ENCODE measurements at places on chromosomes 13 and 19.

GRCh38 chr19:2315818-2316353 is 7.9 kb upstream of the LINGO3 start:
- DNase-seq, result peak; percentile 38

GRCh38 chr19:1422360-1422759 is 15.0 kb downstream of the DAZAP1 start:
- no peak for DNase-seq

DNA sequence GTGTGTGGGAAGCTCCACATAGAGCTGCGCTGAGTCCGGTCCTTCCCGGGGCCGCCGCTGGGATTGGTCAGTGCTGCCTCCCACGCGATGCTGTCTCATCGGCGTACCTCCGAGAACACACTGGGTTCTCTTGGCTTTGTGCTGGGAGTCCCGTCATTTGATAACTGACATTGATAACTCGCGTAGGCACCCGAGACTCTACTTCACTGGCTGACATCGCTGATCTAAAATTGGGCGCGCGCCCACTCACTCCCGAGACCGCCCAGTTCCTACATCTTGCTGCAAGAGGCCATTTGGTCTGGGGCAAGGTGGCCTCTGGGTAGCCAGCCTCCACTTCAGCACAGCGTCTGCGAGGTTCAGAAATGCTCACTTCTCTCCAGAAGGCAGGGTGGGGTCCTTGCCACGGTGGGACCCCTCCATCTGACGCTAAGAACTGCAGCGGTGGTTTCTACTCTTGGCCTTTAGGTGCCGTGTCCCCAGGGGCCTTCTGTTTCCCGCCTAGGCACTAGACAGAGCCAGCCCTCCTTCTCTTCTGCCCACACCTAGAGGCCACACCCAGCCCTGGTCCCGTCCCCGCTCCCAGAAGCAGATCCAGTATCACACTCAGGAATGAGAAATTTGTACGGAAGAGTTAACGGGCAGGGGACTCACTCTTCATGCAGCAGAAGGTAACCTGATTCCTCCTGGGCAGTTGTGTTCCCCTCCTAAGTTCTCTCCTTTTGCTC is 40.7 kb upstream of the ATP11A start:
- DNase-seq, result no peak

DNA sequence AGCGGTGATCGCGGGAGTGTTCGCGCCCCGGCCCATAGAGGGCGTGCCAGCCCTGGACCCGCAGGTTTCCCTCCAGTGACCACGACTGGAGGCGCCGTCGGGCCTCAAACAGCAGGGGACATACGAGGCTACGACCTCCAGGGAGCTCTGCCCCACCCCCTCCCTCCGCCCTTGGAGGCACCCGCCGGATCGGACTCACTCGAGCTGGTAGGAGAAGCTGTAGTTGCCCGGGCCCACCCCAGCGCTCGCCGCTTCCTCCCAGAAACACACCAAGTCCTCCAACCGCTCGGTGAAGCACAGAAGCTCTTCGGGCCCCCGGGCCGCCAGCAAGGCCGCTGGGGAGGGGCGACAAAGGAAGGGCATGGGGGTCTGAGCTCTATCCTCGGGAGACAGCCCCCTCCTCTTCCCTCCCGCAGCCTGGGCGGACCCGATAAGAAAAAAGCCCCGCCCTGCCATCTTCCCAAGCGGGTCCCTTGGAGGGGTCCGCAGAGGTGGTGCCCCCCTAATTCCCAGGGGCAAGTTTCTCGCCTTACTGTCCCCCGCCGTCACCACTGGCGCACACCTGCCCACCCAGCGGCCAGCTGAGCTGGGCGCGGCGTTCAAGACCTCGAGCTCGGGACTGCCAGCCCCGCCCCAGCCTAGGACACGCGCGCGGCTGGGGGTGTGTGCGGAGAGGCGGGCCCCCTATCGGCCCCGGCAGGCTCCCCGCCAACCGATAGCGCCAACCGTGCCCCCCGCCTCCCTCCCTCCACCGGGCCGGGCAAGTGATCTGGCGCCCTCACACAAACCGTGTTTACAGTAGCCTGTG is 1.0 kb downstream of the EPOR start:
- DNase-seq, result no peak

DNA sequence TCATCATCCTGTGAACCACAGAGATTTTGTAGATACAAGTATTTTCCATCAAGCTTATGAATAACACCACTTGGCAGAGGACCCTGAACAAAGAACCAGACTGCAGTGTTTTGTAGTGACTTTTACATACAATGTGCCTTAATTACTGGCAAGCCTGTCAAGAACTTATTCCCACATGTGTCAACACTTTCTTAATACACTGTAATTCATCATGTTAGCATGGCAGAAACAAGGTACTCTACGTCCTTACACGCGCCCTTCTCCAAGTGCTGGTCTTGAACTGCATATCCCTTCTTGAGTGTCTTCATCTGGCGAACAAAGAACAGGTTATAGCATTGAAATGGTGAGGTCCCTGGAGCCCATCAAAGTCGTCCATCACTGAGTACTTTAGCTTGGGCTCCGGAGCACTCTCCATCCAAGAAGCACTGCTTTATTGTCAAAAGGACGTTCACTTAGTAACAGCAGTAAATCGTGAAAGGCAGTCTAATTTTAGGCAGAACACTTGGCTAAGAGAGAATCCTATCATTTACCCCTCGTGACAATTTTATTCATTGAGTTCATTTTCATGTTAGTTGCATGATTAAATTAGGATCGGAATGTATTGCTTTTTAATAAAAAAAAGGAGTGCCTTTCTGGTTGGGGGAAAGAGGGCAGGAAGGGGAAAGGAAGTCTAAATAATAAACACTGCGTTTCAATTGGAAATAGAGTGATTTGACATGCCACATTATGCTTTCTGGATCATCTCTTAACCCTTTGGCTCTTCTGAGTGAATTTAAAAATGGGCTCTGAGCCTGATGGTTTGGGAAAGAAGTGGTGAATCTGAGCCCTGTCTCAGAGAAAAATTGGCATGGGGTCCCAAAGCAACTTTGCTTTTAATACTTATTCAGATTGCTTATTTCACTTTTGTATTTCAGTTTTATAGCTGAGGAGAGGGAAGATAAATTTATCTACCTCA is 376.1 kb downstream of the DLEU7 start:
- no peak for DNase-seq

- no peak for DNase-seq
Observed at GRCh38 chr13:110541526-110541920, 20.0 kb downstream of the RAB20 start.

GRCh38 chr13:79448413-79448812 is 32.5 kb upstream of the NDFIP2 start:
- no peak for DNase-seq

- no peak for DNase-seq
Observed at GRCh38 chr13:95447814-95448213, 104.7 kb upstream of the CLDN10 start.

GRCh38 chr19:55651236-55651635 is 3.2 kb downstream of the CCDC106 start:
- DNase-seq, result no peak

- no peak for DNase-seq
Observed at GRCh38 chr19:30674656-30675055, 302.5 kb downstream of the ZNF536 start.

GRCh38 chr19:57803265-57803593 is 11.5 kb downstream of the ZNF552 start:
- no peak for DNase-seq

- no peak for DNase-seq
Observed at GRCh38 chr13:47962237-47962636, 38.8 kb downstream of the SUCLA2 start.

GRCh38 chr13:54356849-54357248 is 1328.2 kb downstream of the OLFM4 start:
- no peak for DNase-seq

DNA sequence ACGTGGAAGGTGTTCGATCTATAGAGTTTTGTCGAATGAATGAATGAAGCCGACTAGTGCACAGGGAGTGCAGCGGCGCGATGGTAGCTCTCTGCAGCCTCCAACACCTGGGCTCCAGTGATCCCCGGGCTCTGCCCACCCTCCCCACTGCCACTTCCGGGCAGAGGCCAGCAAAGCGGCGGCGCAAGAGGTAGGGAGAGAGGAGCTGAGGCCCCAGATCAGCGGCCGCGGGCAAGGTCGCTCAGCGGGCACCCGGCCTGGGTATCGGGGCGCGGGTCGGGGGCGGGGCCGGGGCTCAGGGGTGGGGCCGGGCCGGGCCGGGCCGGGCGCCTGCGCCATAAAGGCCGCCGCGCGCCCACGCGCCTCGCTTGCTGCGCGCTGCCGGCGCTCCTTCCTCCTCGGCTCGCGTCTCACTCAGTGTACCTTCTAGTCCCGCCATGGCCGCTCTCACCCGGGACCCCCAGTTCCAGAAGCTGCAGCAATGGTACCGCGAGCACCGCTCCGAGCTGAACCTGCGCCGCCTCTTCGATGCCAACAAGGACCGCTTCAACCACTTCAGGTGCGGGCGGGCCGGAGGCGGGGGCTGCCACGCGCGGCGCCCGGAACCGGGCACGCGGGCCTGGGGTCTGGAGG is at the start of gene GPI:
Gene GPI (plus strand): TSS at position 367 of the 633 bp plus-strand sequence. CDS start 71 bp downstream, at position 438.
- DNase-seq, result peak; percentile 57

DNA sequence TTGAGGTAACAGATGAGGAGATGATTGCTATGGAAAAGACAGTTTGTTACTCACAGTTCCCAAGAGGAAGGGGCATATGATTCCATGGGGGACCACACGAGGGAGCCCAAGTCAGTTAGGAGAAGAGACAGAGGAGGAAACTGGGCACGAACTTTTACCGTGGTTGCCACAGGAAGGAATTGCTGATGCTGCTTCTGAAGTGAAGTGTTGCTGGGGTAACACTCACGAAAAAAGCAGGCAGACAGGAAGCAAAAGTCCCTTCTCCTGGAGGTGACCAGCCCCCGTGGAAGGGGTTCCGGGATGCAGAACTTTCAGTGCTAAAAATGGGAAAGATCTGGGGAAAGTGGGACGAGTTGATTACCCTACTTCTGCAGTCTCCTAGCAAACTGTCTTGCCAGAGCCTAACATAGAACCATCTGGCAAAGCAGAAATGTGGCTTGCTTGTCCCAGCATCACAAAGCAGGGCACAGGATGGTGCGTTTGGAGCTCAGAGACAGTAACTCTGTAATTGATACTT is 35.4 kb upstream of the MAP3K10 start:
- DNase-seq, result no peak

DNA sequence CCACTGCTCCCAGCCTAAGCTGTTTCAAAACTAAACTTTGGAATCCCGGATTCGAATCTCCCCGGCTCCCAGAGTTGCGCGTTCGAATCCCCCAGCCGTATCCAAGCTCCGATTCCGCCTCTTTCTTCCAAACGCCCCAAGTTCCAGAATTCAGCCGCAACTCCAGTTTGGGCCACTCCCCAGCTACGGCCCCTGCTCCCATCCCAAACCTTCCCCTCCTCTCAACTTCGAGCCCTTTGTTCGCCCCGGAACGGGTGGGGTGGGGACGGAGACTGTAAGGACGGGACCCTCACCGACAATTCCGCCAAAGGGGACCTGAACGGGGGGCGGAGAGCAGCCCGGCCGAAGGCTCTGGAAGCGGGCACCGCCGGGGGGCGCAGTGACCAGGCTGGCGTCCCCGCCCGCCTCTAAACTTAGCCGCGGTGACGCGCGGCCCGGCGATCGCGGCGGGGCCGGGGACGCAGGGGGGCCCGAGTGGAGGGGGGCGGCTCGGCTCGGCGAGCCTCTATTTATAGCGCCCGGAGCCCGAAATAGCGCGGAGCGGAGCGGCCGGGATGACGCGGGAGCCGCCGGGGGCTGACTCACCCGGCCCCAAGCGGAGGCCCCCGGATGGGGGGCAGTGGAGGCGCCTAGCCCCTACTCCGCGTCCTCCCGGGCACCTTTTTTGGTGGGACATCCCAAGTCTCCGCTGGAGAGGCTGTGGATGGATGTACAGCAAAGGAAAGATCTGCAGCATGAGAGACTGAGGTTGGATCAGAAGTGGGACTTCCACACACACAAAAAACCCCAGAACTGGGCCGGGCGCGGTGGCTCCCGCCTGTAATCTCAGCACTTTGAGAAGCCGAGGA is 4.9 kb upstream of the ERCC1 start:
- no peak for DNase-seq

DNA sequence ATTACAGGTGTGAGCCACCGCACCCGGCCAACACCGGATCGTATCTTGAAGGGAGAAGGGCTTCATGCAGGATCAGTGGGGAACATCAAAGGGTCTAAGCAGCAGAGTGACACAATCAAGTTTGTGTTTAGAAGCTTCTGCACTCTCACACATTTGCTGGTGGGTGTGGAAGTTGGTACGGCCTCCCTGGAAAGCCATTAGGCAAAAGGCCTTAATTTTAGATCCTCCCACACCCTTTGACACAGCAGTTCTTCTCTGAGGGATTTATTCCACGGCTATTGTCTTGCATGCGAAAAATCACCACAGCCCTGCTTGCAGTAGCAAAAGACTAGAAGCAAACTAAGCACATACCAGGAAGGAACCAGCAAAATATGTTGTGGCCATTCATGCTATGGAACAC is 18.3 kb upstream of the SLC1A5 start:
- no peak for DNase-seq

DNA sequence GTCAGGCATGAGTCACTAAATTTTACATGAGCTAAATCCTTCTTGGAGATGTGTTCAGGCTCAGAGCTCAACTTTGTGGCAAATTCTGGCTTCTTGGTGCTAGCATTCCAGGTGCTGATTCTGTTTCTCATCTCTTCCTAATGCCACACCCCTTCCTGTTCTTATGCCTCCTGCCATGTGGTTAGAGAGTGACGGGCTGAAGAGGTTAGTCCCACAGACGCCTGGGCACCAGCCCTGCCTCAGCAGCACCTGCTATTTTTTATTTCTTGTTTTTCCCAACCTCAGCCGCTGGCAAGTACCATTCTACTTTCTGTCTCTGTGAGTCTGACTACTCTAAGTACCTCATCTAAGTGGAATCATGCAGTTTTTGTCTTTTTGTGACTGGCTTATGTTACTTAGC is 329.5 kb downstream of the KCNRG start:
- DNase-seq, result no peak

- DNase-seq, result no peak
Observed at GRCh38 chr13:108787700-108788414, 158.4 kb downstream of the MYO16 start.

DNA sequence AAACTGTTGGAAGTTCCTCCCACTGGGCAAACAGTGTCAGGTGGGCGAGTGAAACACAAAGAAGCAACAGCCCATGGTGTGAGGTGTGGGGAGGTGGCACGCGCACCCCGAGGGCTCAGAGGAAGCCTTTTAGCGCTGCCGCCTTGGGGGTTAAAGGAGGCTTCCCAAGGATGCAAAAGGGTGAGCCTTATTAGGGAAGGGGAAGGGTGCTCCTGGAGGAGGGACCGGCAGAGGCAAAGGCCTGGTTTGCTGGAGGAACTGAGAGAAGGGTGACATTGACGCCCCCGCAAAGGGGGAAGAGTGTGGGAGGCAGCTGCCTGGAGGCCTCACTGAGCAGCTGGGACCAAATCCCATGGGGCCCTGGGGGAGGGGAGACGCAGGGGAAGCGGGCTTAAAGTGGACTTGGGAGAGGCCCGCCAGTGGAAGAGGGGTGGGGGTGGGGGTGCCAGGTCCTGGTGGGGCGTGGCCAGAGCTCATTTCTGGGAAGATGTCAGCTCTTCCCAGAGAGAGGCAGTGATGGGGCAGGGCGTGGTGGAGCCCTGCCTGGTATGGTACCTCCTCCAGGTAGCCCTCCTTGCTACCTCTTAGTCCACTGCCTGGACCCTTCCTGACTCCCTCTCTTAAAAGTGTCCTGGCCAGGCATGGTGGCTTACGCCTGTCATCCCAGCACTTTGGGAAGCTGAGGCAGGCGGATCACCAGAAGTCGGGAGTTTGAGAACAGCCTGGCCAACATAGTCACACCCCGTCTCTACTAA is 12.0 kb upstream of the FCHO1 start:
- DNase-seq, result no peak
